IPS-NIHi11 (cell line): ENCODE measurements at places on chromosomes 3 and 15.

DNA sequence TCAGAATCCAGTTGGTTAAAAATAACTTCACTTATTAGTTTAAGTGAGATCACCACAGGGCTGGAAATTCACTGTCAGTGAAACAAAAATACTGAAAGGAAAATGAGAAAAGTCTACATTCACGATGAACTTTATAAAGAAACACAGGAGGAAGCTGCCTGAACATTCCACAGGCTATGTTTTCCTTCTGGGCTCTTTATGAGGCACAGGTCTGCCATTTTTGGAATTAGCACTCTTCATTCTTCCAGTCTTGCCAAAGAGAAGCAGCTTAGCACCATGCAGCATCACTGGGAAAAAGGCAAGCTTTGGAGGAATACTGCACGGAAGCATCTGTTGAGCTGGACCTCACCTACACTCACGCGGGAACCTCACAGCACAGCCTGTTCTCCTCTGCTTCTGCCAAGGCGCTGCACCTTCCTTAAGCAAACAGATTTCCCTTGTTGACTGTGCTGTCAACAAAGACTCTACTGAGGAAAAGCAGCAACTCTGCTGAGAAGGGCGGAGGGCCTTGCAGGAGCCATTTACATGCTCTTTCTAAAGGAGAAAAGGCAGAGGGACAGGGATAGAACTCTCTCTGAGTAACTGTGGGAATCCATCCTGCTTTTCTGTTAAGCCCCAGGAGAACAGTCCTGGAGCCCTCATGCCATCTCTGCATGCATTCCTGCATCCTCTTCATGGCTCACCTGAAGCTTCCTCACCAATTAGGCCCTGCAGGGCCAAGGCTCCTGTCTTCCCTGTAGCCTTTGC, 15.7 kb downstream of the SUSD5 start:
- no peak for DNase-seq

- no peak for DNase-seq
Measured at GRCh38 chr3:45640091-45640507, 45.5 kb downstream of the LIMD1 start.

DNA sequence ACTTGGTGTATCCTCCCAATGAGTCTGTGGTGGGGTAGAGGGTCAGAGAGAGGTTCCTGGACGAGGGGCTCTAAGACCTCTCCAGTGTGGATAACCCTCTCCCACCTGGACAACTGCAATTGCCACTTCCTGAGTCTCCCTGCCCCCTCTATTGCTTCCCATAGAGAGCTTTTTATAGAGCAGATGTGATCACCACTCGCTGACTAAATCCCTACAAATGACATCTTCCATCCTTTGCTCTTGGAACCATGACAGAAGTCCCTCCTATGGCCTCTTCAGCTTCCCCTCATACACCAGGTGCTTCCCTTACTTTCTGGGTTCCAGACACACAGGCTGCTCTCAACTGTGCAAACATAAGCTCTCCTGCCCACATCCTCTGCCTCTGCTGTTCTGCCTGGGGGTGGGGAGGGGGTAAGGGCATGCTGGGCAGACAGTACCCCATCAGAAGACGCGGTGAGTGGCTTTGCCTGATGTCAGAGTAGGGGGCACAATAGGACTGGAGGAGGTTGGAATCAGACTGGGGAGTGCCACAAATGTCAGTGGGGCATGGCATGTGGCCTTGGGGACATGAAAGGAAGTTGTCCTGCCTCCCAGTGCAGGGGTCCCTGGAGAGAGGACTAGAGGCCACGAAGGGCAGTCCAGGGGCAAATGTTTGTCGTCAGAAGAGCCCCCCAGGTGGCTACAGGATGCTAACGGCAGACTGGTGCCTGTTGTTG, 15.2 kb downstream of the ITIH3 start:
- no peak for DNase-seq

DNA sequence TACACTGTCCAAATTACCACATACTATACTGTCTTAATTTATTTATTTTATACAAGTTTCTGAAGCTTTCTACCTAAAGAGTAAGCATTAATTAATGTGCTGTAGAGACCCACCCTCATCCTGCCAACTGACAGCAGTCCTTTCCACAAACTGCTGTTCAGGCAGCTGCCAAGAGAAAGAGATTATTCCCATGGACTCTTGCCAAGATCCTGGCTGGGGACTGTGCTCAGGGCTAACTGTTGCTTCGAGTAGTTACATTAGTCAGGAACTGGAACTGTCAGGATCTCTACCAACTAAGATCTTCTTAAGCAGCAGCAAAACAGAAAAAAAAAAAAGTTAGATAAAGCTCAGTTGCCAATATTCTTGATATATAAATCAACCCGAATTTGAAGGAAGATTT, 398.8 kb downstream of the MECOM start:
- no peak for DNase-seq

GRCh38 chr15:50190723-50191122, 8.7 kb downstream of the SLC27A2 start:
- DNase-seq = no peak

DNA sequence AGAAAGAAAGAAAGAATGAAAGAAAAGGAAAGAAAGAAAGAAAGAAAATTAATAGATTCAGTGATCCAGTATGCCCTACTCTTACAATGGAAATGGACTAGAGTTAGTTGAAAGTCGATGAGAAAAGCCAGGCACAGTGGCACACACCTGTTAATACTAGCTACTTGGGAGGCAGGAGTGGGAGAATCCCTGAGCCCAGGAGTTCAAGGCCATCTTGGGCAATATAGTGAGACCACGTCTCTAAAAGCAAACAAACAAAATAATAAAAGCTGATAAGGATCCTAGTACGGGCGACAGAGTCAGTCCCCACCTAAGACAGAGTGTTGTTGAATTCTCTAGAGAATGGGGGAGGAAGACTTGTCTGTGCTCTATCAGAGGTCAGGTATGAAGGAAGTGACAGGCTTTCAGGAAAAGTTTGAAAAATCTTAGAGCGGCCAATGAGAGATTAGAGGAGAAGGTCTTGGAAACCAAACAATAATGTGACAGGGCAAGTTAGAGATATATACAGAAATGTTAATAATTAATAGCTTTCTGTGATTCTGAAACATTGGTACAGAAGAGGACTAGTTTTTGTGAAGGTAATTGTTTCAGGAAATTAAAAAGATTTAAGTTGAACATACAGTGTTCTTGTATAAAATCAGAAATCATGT, 117.9 kb upstream of the PTX3 start:
- DNase-seq = no peak

- DNase-seq = no peak
Measured at GRCh38 chr15:79858469-79858868, 38.3 kb downstream of the MTHFS start.

DNA sequence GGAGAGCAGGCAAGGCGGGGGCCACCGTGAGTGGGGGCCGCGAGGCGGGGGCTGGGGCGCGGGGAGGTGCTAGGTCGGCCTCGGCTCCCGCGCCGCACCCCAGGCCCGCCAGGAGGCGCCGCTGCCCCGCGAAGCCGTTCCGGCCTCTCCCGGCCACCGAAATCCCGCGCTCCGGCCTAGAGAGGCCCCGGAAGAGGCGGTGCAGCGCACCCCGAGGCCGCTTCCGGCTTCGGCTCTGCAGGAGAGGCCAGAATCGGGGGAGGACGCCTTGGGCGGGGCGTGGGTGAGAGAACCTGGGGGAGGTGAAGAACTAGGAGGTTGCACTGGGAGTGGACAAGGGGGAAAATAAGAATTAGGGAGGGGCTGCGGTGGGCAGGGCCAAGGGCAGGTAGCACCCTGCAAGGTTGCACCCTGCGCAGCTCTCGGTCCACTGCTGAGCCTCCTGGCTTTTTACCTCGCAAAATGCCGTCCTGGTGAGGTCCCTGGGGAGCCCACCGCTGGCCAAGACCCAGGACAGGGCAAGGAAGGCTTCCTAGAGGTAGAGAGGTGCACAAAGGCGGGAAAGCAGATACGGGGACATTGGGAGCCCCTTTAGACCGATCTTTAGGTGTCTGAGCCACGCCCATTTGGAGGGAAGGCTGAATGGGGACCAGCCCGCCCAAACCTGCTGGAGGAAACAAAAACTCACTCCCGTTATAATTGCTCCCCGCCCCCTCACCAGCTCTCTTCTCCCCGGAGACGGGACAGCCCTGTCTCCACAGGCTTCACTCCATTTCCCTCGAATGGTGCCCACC, 8.4 kb upstream of the GNAI2 start:
- peak; percentile 91 for DNase-seq

- no peak for DNase-seq
Measured at GRCh38 chr3:127799476-127800222, 22.7 kb downstream of the MGLL start.

DNA sequence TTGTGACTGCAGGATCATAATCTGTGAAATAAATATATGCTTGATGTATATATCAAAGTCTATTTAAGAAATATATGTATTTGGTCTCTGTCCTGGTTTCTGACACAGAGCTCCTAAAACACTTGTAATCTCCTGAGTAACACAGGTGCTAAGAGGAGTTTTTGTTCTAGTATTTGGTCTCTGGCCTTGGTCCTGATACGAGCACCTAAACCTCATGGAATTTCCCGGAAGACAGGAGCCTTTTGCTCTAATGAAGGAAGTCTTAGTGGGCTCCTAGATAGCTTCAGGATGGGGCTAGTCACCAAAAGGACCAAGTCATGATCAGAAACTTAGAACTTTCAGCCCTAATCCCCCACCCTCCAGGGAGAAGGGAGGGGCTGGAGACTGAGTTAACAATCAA, 19.2 kb upstream of the MUSTN1 start:
- peak; percentile 71 for DNase-seq

- peak; percentile 34 for DNase-seq
Measured at GRCh38 chr15:88912500-88912921, 668 bp downstream of the MFGE8 start.

DNA sequence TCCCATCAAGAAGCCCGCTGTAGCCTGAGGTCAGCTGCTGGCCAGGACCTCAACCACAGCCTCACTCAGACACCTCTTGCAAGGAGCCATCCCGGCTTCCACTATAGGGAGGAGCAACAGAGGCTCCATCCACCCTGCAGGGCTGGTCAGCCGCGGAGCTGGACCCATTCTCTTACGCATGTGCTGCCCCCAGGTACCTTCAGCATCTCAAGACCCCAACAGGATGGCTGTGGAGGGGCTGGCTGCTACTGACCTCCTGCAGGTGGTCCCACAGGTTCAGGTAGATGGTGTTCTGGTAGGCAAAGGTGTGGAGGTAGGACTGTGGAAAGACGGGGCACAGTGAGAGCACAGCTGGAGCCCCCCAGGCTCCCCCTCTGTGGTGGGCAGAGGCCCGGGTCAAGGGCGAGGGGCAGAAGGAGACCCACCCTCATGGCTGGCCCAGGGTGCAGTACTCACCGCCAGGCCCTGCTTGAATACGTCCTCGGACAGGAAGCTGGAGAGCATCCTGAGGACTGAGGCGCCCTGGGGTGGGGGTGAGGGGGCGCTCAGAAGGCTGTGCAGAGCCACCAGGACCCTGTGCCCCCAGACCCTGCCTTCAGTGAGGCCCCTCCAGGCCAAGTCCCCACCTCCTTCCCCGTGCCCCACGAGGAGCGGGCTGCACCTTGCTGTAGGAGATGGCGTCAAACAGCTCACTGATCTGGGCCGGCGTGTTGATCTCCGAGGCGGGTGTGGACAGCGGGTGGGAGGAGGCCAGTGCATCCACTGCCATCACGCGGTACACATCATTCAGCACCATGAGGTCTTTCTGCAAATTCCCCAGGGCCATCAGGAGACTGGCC, 11.4 kb downstream of the ANPEP start:
- DNase-seq = no peak

- no peak for DNase-seq
Measured at GRCh38 chr15:33679061-33679460, 289.2 kb upstream of the CHRM5 start.

DNA sequence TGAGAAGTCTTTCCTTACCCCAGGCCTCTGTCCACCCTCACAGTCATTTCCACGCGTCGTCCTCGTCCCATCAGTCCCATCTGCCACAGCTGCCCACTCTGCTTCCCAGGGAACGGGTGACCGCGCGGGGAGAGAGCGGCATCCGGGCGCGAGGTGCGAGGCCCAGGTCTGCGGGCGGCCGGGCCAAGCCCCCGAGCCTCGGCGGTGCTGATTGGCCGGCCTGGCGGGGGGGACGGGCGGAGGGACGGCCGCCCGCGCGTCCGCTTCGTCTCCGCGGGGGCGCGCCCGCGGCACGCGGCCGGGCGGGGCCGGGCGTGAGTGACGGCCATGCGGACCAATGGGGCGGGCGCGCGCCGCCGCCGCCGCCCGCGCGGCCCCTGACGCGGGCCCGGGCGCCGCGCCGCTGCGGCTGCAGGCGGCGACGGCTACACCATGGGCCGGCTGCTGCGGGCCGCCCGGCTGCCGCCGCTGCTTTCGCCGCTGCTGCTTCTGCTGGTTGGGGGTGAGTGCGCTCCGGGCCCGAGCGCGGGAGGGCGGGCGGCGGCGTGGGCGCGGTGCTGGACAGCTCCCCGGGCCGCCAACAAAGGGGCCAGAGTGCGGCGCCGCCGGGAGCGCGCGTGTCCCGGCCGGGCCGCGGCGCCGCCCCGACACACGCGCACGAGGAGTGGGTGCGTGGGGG, at the start of gene PODXL2:
PODXL2 (plus strand) TSS at position 398 of the 679 bp plus-strand sequence; CDS start at position 433, 35 bp downstream.
- DNase-seq = peak; percentile 96

- DNase-seq = no peak
Measured at GRCh38 chr15:73996939-73997338, 2.4 kb downstream of the PML start.

- peak; percentile 33 for DNase-seq
Measured at GRCh38 chr3:99928771-99929744, 111.4 kb downstream of the CMSS1 start.

DNA sequence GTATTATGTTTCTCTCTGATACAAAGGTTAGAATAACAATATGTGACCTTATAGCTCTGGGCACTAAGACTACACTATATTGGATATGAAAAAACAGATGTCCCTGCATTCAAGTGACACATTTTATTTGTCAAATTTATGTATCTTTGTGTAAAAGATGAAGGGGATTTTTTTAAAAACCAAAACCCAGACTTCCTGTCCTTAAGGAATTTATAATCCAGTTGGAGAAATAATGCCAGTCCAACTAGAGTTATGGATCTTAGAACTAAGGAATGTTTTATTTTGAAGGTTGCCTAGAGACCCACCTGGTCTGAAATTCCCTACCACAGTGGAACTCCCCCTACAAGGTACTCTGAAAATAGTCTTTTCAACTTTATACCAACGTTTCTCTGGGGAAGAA, 33.3 kb upstream of the PIK3CB start:
- DNase-seq = no peak

DNA sequence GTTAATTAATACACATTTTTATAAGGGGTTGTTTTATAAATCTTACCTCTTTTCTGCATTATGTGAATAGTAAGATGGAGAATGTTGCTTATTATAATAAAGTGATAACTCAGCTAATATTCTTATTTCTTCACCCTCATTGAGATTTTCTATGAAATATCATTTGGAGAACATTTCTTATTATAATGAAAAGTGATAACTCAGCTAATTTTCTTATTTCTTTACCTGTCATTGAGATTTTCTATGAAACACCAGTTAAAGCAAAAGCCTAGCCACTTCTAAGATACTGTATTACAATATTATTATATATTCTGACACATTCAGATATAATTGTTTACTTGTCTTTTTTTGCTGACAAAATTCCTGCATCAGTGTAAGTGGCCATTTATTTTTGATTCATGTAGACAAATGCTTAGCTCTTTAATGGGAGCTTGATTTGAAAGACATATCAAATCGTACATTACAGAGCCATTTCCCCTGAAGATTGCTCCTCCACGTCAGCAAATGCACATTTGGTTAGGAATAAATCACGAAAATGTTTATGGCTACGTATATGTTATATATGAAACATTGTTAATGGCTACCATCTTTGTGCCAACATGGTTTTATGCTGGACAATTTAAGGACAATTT, 427.5 kb downstream of the CHL1 start:
- DNase-seq = no peak
